Stimulated activated CD8-positive, alpha-beta memory T cell treated with anti-CD3 and anti-CD28 coated beads, Interleukin-15, amount 100 ng/mL, for 24 hours (primary cell): ENCODE measurements at places on chromosomes 1 and 21.

- no peak for DNase-seq
Observed at GRCh38 chr1:232635778-232636356, 5.9 kb upstream of the SIPA1L2 start.

GRCh38 chr1:201789245-201789644 lies 39.7 kb upstream of the IPO9 start:
- no peak for DNase-seq

- DNase-seq: no peak
Observed at GRCh38 chr1:181506563-181507353, 23.4 kb downstream of the CACNA1E start.

DNA sequence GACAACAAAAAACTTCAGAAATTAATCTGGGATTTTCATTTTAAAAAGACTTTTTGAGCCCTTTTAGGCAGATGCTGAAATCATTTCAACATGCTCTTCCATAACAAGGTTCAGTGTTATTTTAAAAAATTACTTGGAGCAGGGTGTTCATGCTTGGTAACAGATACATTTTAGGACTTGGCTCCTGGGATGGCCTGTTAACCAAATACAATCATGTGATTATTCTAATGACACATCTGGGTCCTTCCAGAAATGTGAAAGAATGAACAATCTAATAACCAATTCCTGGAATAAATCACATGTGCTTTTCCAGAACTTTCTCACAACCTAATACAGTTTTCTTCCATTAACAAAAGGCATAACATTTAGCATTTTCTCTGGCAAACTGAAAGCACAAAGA lies 379.8 kb upstream of the RUNX1 start:
- DNase-seq: no peak

- DNase-seq: no peak
Observed at GRCh38 chr1:201260648-201261311, 22.5 kb upstream of the PKP1 start.

DNA sequence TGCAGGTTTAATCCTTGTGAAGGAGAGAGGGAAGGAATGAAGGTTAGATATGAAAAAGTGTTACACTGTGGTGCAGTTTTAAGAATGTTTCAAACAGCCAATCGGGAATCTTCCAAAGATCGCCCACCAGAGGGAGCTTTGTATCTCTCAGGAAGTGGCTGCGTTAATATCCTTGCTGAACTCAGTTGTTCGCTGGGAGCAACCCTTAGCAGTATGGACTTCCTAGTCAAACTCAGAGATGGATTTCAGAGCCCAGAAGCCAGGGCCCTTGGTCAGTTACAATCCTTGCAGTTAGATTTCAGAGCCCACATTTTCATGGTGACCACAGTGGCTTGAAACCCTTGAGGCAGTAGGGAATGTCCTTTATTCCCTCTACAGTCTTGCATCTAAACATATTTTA lies 136.2 kb downstream of the NTNG1 start:
- no peak for DNase-seq

- DNase-seq: no peak
Observed at GRCh38 chr1:154769193-154769895, 100.7 kb downstream of the KCNN3 start.

DNA sequence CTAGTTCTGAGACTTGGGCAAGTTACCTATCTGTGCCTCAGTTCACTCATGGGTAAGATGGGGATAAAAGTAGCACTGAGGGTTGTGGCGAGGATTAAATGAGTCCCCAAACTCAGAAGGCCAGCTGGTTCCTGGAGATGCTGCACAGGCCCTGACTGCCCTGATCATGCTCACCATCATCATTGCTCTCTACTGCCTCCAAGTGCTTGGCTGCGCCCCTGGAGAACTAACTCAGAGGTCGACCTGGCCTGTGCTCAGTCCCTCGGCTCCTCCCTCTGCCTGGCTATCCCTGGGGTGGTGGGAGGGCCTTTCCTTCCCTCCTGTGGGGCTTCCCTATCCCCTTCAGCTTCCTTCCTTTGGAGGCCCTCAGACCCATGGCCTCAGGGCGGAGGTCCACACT lies 5.6 kb downstream of the SLC5A9 start:
- DNase-seq: no peak

DNA sequence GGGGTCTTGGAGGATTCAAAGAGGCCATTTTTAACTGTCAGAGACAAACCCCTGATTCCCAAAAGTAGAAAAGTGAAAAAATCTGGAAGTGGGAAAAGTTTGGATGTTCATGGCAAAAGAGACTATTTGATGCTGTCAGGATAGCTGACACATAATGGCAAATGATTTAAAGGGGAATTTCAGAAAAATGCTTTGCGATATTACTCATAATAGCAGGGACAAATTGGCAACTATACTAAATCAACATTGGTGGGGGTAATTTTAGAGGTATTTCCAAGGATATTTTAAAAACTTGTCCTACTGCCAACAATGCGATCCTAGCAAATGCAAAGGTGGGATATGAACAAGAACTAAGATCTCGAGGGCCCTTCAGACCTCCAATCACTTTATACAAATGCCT lies 5.3 kb upstream of the GSTM4 start:
- no peak for DNase-seq

- DNase-seq: no peak
Observed at GRCh38 chr1:84165601-84166000, 21.5 kb downstream of the PRKACB start.

DNA sequence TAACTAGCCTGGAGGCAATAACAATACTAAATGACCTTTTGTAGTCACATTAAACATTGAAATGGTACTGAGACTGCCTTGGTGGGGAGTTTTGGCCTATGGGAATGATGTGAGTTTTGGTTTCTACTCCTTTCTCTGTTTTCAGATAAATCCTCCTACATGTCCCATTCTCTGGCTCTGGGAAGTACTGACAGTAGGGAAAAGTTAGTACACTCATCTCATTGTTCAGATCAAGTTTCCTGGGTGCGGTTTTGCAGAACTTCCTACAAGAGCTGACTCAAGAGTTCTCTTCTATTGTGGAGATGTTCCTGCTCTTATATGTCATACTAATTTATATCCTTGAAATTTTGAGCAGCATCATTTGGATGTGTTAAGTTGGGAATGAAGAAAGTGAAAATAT lies 74.2 kb upstream of the MACF1 start:
- DNase-seq: no peak

DNA sequence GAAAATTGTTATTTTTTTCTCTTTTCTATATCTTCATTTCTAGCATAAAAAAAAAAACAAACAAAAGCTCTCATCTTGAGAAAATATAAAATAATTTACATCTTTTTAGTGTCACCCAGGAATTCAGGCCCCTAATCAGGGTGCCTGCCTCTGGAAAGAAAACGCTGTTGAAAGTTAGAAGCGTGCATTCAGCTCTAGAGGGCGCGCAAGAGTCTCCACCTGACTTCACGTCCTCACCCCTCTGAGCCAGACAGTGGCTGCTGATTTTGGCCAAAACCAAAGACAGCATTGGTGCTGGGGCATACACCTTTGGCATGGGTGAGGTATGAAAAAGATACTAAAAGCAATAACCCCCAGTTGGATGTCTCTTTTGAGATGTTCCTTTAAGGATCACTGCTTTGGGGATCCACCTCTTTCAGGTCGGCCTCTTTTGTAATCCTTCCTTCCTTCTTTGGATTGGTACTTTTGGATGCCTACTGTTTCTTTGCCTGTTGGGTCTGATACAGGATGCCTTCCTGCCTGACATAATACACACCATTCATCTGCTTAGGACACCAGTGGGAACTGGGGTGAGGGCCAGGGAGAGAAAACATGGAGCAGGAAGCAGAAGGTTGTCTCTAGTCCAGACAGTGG lies 77.6 kb upstream of the CHRM3 start:
- DNase-seq: no peak

DNA sequence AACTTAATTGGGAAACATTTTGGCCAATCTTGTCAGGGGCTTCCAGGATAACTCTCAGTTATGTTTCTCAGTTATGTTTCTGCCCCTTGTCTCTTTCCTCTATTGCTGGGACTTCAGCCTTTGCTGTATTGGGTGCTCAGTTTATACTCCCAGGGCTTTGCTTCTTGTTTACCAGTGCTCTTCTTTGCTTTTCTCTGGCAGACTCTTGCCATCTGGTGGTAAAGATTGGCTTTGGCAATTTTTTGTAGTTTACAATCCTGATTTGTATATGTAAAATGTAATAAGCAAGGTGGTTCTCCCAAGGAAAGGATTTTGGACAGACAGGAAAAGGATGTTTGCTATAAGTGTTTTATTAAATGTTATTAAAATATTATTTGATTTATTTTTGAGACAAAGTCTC lies 37.9 kb downstream of the FABP3 start:
- DNase-seq: no peak

- DNase-seq: no peak
Observed at GRCh38 chr21:45867671-45868081, 113.9 kb upstream of the COL6A1 start.

DNA sequence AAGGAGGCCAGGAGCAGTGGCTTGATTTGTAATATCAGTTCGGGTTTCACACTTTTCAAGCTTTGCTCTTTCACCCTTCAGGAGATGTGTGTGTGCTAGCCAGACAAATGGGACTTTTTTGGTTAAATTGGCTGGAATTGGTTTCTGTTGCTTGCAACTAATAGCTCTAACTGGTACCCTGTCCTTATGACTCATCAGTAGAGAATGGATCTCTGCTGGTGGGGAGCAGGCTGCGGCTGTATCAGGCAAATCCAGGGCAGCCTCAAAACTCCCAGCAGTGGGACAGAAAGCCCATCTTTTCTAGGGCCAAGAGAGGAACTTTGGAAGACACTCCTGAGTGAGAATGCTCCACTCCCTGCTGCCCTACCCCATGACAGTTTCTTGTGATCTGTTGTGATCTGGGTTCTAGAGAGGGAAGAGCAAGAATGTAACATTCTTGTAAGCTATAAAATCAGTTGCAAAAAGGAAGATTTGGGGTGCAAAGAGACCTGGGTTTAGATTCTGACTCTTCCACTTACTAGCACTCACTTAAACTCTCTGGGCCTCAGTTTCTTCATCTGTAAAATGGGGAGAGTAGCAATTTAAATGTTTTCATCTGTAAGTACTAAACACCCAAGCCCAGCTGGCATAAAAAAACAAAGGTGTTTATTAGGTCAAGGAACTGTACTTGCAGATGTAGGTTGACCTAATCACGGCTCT lies 257.0 kb upstream of the TMEM51 start:
- DNase-seq: no peak

GRCh38 chr1:103160281-103160680 lies 52.0 kb upstream of the COL11A1 start:
- no peak for DNase-seq

DNA sequence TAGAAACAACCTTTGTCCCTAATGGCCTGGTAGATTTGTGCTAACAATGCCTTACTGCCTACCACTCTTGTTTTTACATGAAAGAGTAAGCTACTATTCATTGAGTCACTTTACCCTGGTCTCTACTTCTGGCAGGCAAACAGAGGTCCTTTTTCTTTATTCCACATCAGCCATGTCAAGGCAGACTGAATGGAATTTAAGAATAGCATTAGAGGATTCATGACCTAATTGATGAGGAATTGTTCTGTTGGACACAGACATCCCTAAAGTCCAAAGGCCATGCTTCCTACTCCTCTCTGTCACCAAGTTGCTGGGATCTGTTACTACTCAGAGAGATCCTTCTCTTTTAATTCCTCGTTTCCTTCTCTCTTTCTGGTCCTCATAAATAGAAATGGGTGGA lies 229.1 kb upstream of the ZP4 start:
- no peak for DNase-seq

GRCh38 chr21:27244776-27245175 lies 277.9 kb upstream of the ADAMTS5 start:
- no peak for DNase-seq

GRCh38 chr1:66788231-66788939 lies 12.7 kb downstream of the INSL5 start:
- no peak for DNase-seq
